ENCODE measurements at places on chromosomes 1 and 21. TPM values are rescaled to one million over a fixed set of nuclear protein-coding genes. Genes with fewer than 3 reads are reported as not detected.

- DNase-seq, result no peak
Measured at GRCh38 chr1:212453156-212453857, 20.6 kb downstream of the NENF start.

GRCh38 chr1:45620588-45621500, 3.0 kb downstream of the CCDC17 start:
- peak; percentile 31 for DNase-seq

- no peak for DNase-seq
Measured at GRCh38 chr21:15552914-15553494, 176.8 kb upstream of the USP25 start.

DNA sequence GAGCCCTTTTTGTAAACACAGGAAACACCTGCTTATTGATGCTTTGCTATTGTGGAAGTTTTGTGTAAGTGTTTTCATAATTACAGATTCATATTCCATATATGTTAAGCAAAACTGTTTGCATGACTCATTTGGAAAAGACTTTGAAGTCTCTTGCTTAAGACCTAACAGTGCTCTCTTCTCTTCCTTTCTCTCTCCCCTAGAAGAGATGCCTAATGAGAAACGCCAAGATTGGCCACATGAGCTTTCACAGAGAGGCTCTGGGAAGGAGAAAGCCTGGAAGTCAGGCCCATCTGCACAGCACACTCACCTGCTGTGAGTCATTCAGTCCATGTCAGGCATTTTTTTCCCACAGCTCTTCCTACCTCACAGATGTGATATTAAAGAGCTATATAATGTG, 101.6 kb upstream of the PALMD start:
- DNase-seq, result no peak

OR2G6 gene
- total RNA-seq, result not detected

FNDC10 gene
- total RNA-seq, result 1.3 TPM

DDR2 gene
- total RNA-seq, result 75.1 TPM

TSSK3 gene
- 0.44 TPM for total RNA-seq

SPRR5 gene
- total RNA-seq, result not detected

- DNase-seq, result no peak
Measured at GRCh38 chr1:150012611-150013010, 2.1 kb upstream of the OTUD7B start.

GRCh38 chr1:44217809-44218410, 4.6 kb downstream of the DMAP1 start:
- peak; percentile 79 for DNase-seq

Measured in left cardiac atrium (tissue), 4 donors.